ENCODE measurements at places on chromosomes 2 and 18. TPM values are rescaled to one million over a fixed set of nuclear protein-coding genes. Genes with fewer than 3 reads are reported as not detected.

- H3K36me3 ChIP-seq: no peaks in the 10 kb centered on the region
- no peak overlapping the region for H3K4me3 ChIP-seq
- no peaks in the 10 kb centered on the region for H3K4me1 ChIP-seq
- H3K27ac ChIP-seq: no peak overlapping the region
Measured at GRCh38 chr2:18194161-18194560, 315.7 kb downstream of the KCNS3 start.

DNA sequence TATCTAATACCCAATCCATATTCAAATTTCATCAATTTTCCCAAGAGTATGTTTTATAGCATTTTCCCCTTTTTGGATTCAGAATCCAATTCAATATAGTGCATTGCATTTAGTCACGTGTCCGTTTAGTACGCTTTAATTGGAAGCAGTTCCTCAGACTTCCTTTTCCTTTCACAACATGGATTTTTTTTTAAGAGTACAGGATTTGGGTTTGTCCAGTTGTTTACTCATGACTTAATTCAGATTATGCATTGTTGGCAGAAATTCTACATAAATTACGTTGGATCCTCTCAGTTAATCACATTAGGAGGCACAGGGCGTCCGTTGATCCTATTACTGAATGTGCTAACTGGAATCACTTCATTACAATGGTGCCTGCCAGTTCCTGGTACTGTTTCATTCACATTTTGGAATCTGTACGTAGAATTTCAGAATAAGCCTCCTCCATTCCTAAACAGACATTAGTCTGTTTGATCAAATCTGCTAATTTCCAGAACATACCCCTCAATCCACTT is 70.0 kb upstream of the ATIC start:
- H3K27me3 ChIP-seq: no peaks in the 10 kb centered on the region
- H3K4me1 ChIP-seq: no peaks in the 10 kb centered on the region
- H3K4me3 ChIP-seq: no peak overlapping the region
- no peak overlapping the region for H3K27ac ChIP-seq
- no peak for DNase-seq

DNA sequence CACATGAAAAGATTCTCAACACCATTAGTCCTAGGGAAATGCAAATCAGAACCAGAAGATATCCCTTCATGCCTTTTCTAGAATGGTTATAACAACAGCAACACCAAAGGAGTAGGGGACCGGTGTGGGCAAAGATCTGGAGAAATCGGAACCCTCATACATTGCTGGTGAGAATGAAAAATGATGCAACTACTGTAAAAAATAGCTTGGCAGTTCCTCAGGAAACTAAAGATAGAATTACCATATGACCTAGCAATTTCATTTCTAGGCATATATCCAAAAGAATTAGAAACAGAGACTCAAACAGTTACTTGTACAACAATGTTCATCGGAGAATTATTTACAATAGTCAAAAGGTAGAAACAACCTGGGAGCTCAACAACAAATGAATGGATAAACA is 29.2 kb upstream of the CDH7 start:
- H3K27me3 ChIP-seq: no peaks in the 10 kb centered on the region
- H3K4me3 ChIP-seq: no peak overlapping the region
- H3K4me1 ChIP-seq: no peaks in the 10 kb centered on the region

DNA sequence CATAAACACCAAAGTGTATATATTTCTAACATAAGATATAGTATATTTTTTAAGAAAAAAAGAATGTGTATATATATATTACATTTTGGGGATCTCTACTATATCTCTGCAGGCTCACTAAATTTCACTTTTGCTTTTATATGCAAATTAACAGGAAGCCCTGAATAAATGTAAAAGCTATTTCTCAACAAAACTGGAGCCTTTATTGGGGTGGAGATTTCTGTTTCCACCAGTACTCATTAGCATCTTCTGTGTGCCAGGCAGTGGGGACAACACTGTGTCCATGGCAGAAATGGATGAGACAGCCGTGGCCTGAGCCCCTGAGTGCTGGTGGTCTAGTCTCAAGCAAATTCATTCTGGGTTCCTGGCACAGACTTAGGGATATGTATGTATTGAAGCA is 41.3 kb downstream of the C18orf63 start:
- H3K4me1 ChIP-seq: peaks cover 2% of the 10 kb centered on the region
- H3K4me3 ChIP-seq: no peak overlapping the region
- DNase-seq: no peak
- H3K36me3 ChIP-seq: no peaks in the 10 kb centered on the region

The COL4A3 gene
- total RNA-seq: not detected

DNA sequence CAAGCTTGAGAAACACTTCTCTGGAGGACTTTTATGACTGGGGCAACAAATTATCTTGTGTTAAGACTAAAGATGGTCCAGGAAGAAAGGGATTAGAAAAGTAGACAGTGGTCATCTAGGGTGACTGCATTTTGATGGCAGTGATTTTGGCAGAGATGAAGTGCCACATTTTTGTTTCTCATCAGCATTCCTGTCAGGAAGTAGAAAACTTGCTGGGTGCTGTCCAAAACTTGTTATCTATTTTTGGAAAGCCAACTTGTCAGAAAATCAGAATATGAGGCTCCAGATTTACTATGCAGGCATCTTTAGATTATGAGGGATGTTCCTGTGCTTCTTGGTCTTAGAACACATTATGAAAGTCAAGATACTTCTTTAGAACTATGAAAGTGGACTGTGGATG is 29.0 kb upstream of the CALCRL start:
- H3K27me3 ChIP-seq: no peaks in the 10 kb centered on the region
- H3K4me3 ChIP-seq: no peak overlapping the region
- H3K4me1 ChIP-seq: no peaks in the 10 kb centered on the region

GRCh38 chr18:13463526-13464210 is 245.1 kb downstream of the LDLRAD4 start:
- H3K4me1 ChIP-seq: peaks cover 50% of the 10 kb centered on the region
- no peak overlapping the region for H3K4me3 ChIP-seq
- peak overlapping the region; percentile 60 for H3K27ac ChIP-seq
- H3K27me3 ChIP-seq: no peaks in the 10 kb centered on the region
- no peak for DNase-seq

GRCh38 chr2:24084386-24085199 is at the start of gene TP53I3:
TP53I3 (minus strand) TSS chr2:24084834; CDS start chr2:24084326, 508 bp downstream.
- no peaks in the 10 kb centered on the region for H3K27me3 ChIP-seq
- H3K4me3 ChIP-seq: peak within 1 kb of the TSS; percentile 61
- no peak within 1 kb of the TSS for H3K27ac ChIP-seq
- H3K4me1 ChIP-seq: peaks cover 19% of the 10 kb centered on the region
- peaks cover 15% of the 10 kb centered on the region for H3K36me3 ChIP-seq

DNA sequence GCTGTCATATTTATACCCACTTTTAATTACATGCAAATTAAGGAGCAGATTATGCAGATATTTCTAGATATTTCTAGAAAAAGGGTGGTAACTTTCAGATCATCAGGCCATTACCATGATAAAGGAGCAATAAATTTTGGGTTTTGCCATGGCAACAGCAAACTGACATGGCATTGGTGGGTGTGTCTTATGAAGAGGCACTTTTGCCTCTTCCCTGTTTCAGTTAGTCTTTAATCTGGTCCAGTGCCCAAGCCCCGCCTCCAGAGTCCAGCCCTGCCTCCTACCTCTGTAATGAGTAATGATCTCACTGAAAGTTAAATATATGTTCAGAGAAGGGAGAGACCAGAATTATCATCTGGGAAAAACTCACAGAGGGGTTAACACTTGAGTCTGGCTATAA is 124.8 kb downstream of the SCG2 start:
- H3K27ac ChIP-seq: no peak overlapping the region
- no peak for DNase-seq
- H3K27me3 ChIP-seq: peaks cover 2% of the 10 kb centered on the region
- H3K4me3 ChIP-seq: no peak overlapping the region

- H3K4me1 ChIP-seq: no peaks in the 10 kb centered on the region
- H3K27me3 ChIP-seq: no peaks in the 10 kb centered on the region
- no peak for DNase-seq
- H3K4me3 ChIP-seq: no peak overlapping the region
- H3K36me3 ChIP-seq: no peaks in the 10 kb centered on the region
- no peak overlapping the region for H3K27ac ChIP-seq
Measured at GRCh38 chr2:74632209-74632938, 15.8 kb downstream of the M1AP start.

- DNase-seq: no peak
- H3K36me3 ChIP-seq: no peaks in the 10 kb centered on the region
- no peak overlapping the region for H3K4me3 ChIP-seq
- no peaks in the 10 kb centered on the region for H3K27me3 ChIP-seq
- no peak overlapping the region for H3K27ac ChIP-seq
Measured at GRCh38 chr2:229438430-229439159, 167.5 kb upstream of the PID1 start.

DNA sequence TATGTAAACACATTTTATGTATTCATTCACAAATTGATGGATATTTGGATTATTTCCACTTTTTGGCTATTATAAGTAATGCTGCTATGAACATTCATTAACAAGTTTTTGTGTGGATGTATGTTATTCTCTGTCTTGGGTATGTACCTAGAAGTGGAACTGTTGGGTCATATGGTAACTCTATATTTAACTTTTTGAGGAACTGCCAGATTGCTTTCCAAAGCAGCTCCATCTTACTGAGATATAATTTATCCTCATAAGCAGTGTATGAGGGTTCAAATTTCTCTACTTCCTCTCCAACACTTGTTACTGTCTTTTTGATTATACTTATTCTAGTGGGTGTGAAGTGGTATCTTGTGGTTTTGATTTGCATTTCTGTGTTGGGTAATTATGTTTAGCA is 7.1 kb upstream of the EML6 start:
- no peaks in the 10 kb centered on the region for H3K4me1 ChIP-seq
- H3K4me3 ChIP-seq: no peak overlapping the region
- no peak for DNase-seq

The PAIP2B gene
- total RNA-seq: 2.5 TPM

The SPP2 gene
- total RNA-seq: not detected

The CPLX4 gene
- not detected for total RNA-seq

The DYNAP gene
- not detected for total RNA-seq

DNA sequence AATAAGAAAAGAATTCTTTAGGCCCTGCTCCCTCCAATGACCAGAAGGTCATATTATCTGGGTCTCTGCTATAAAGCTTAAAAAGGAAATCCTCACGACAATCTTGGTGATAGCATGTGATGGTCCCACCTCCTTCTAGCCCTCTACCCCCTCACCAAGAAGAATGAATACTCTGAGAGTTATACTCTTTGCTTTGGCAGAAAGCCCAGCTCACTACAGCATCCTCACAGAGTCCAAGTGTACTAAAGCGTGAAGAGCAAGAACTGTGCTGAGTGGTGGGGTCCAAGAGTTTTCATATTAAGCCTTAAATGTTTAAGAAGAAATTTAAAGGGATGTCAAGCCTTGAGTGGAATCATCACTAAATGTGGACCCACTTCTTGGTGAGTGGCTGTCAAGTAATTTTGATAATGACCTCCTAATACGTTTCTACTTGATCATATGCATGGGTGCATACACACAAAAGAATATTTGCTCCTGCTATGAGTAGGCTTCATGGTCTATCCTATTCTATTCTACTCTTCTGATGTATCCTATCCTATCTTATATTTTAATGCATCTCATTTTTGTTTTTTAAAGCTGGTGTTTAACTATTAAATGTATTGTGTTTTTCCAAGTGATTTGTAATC is 16.5 kb upstream of the SERPINB7 start:
- no peaks in the 10 kb centered on the region for H3K36me3 ChIP-seq
- H3K4me3 ChIP-seq: no peak overlapping the region
- no peaks in the 10 kb centered on the region for H3K27me3 ChIP-seq
- H3K27ac ChIP-seq: no peak overlapping the region
- DNase-seq: no peak

GRCh38 chr2:96152304-96153161 is 7.3 kb upstream of the DUSP2 start:
- H3K27me3 ChIP-seq: no peaks in the 10 kb centered on the region
- H3K4me1 ChIP-seq: peaks cover 69% of the 10 kb centered on the region
- no peak overlapping the region for H3K27ac ChIP-seq

DNA sequence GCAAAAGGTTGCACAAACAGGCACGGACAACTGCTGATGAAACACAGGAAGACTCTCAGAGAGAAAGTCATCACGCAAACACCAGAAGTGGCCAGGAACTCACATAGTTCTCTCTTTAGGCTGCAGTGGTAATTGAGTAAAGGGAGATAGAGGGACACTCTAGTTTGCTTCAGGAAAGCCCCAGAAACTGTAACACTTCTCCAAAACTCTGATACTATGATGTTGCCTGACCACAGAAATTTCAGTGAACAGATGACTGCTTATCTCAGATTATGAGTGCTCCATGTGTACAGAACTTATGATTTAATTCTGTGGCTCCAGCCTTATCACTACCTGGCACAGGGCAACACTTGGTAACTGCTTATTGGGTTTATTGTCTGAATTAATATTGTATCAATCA is 311.5 kb upstream of the GYPC start:
- H3K4me3 ChIP-seq: no peak overlapping the region
- no peaks in the 10 kb centered on the region for H3K36me3 ChIP-seq
- DNase-seq: no peak
- no peaks in the 10 kb centered on the region for H3K27me3 ChIP-seq

GRCh38 chr2:23414106-23414505 is 29.1 kb downstream of the KLHL29 start:
- DNase-seq: no peak
- no peak overlapping the region for H3K27ac ChIP-seq
- no peaks in the 10 kb centered on the region for H3K36me3 ChIP-seq
- H3K4me1 ChIP-seq: no peaks in the 10 kb centered on the region

- H3K27ac ChIP-seq: no peak overlapping the region
- H3K36me3 ChIP-seq: no peaks in the 10 kb centered on the region
- DNase-seq: no peak
- H3K4me3 ChIP-seq: no peak overlapping the region
- H3K4me1 ChIP-seq: no peaks in the 10 kb centered on the region
- H3K27me3 ChIP-seq: no peaks in the 10 kb centered on the region
Measured at GRCh38 chr2:59019566-59020159, 778.5 kb upstream of the FANCL start.

The MYCN gene
- not detected for total RNA-seq

DNA sequence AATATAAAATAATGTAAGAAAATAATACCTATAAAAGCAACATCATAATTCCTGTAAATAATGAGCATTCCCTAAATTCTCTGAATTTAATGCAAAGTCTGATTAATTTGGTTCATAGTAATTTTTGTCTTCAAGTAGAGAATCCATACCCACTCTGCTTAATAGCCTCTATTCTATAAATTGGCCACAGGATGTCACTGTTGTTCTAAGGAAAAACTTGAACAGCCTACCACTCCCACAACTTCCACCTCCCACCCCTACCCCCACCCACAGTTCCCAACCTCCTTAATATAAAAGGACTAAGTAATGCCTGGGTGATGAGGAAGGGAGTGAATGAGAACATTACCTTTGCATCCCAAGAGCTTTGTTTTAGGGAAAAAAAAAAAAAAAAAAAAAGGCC is 27.2 kb upstream of the BBS5 start:
- no peak overlapping the region for H3K4me3 ChIP-seq
- no peak overlapping the region for H3K27ac ChIP-seq
- peaks cover 2% of the 10 kb centered on the region for H3K27me3 ChIP-seq
- no peak for DNase-seq

GRCh38 chr2:66547118-66547517 is 112.2 kb downstream of the MEIS1 start:
- no peak overlapping the region for H3K4me3 ChIP-seq
- no peaks in the 10 kb centered on the region for H3K4me1 ChIP-seq
- no peak overlapping the region for H3K27ac ChIP-seq
- no peaks in the 10 kb centered on the region for H3K36me3 ChIP-seq
